SW480 (cell line): ENCODE measurements at places on chromosomes 13 and 19.

DNA sequence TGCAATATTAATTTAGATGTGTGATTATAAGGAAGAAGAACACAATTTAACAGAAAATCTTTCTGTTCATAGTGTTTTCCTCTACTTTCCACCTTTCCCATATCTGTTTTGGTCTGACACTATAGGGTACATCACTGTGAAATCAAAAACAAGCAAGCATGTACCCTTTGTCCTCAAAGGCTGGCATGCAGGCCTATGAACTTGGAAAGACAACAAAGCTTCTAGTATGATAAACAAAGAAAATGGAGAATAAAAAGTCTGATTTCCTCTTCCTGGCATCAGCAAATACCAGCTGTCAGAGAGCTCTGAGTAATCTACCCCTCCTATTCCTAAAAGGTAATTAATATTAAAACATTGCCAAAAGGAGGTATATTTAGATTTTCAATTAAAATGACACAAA lies 5.6 kb upstream of the NEK3 start:
- no peak for DNase-seq

- DNase-seq, result no peak
Measured at GRCh38 chr13:42039457-42039945, 8.9 kb upstream of the DGKH start.

DNA sequence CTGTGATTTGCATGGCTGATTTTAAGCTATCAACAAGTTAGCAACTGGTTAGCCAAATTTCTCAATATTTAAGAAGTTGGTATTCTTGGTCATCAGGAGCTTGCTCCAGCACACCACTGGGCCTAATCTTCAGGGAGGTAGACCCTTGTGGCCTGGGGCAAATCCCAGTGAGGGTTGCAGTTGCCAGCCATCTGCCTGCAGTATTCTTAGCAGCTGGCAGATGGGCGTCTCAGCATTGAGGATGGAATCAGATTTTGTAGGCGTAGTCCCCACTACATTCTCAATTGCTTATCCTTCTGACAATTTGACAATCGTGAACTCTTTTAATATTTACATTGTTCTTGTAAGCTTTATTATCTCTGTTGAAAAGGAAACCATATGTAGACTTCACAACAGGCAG lies 1266.2 kb downstream of the SLITRK5 start:
- no peak for DNase-seq

DNA sequence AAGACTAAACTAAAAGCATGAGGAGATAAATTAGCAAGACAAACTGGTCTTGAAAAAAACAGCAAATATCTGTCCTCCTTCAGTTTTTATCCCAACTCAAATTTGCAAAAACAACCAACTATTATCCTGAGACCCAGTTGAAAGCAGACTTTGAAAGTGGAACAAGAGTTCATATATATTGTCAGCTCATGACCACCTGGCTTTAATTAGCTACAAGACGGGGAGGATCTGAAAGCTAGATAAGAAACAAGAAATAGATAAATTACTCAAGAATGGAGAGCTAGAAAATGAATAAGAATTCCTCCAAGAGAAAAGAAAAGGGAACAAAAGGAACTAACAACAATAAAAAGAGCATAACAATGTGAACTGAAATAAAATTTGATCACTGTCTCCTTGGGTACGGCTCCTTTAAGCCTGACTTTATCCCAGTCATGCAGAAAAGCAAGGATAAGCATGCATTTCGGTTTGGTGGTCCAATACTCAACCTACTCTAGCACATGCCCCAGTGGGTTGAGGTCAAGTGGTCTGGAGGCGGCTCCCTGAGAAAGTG lies 246.9 kb downstream of the DCLK1 start:
- no peak for DNase-seq

- DNase-seq, result no peak
Measured at GRCh38 chr19:16283210-16284061, 41.2 kb upstream of the KLF2 start.

- no peak for DNase-seq
Measured at GRCh38 chr13:28558567-28558966, 63.6 kb upstream of the FLT1 start.

DNA sequence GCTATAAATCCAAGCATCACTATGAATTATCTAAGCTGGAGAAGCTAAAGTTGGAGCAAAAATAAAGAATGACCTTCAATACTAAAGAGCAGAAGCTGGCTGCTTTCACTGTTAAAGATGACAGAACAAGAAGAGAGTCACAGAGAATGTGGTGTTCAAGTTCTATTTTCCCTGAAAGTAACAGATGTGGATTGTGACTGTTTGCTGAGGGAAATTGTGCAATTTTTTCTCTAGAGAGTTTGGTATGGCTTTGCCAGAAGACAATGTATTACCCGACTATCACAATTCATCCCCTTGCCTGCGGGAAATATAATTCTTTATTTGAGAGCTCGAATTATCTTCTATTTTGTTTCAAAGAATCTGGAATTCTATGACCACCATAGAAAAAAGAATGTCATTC lies 83.1 kb downstream of the TNFSF13B start:
- no peak for DNase-seq

GRCh38 chr13:23963947-23964346 lies 66.6 kb upstream of the C1QTNF9B start:
- no peak for DNase-seq

DNA sequence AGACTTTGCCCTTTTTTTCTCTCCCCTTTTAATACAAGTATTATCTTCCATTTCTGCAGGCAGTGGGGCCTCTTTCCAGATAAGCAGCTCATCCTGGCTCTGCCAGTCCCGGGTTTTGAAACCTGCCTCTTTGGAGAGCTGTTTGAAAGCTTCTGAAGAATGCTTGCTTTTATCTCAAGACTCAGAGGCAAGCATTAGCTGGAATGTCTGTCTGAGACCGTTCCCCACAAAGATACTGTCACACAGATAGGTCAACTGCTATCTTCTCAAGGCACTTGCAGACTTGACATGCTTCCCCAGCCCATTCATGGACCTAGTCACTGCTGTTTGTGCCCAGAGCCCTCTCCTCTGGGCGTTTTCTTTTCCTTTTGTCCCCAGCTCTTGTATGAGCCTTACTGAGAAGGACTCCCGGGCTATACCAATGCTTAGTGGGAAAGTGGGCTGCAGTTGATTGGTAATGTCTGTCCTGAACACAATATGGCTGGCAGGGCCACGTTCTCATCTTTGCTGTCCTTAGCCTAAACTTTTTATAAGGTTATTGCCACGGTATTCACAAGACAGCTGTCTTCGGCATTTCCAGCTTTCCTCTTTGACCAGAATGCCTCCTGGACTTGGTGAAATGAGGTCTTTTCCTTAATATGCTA lies 13.4 kb downstream of the SERP2 start:
- no peak for DNase-seq

- DNase-seq, result no peak
Measured at GRCh38 chr13:107830804-107831203, 384.5 kb downstream of the LIG4 start.

GRCh38 chr13:30240608-30241007 lies 66.7 kb downstream of the KATNAL1 start:
- no peak for DNase-seq

DNA sequence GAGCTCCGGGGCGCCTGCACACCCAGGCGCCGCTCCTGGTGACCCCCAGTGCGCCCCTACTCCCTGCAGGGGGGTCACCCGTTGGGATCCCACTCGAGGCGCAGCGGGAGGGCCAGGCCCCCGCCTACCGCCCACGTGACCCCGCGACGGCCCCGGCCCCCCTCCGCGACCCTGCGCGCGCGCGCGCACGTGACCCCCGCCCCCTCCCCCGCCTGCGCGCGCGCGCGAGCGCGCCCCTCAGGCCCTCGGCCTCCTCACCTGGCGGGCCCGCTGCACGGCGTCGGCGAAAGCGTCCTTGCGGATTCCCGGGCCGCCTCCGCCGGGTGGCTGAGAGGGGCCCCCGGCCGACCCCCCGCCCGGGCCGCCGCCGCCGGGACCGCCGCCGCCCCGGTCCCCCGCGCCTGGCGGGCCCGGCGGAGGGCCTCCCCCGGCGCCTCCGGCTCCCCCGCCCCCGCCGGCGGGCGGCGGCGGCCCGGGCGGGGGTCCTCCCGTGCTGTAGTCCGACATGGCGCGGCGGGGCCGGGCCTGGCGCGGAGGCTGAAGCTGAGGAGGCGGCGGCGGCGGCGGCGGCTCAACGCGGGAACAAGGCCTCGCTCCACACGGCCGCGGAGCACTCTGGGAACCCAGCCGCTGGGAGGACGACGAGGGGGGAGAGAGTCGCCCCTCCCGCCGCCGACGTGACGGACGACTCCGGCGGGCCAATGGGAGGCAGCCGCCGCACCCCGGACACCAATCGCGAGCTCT lies at the start of gene KHSRP:
Gene KHSRP (minus strand): TSS at position 617 of the 744 bp plus-strand sequence. CDS start 110 bp downstream, at position 507.
- no peak for DNase-seq
